H54 (cell line): ENCODE measurements at places on chromosomes 3 and 15.

GRCh38 chr3:16460886-16461285 lies 52.6 kb downstream of the RFTN1 start:
- no peak for DNase-seq

DNA sequence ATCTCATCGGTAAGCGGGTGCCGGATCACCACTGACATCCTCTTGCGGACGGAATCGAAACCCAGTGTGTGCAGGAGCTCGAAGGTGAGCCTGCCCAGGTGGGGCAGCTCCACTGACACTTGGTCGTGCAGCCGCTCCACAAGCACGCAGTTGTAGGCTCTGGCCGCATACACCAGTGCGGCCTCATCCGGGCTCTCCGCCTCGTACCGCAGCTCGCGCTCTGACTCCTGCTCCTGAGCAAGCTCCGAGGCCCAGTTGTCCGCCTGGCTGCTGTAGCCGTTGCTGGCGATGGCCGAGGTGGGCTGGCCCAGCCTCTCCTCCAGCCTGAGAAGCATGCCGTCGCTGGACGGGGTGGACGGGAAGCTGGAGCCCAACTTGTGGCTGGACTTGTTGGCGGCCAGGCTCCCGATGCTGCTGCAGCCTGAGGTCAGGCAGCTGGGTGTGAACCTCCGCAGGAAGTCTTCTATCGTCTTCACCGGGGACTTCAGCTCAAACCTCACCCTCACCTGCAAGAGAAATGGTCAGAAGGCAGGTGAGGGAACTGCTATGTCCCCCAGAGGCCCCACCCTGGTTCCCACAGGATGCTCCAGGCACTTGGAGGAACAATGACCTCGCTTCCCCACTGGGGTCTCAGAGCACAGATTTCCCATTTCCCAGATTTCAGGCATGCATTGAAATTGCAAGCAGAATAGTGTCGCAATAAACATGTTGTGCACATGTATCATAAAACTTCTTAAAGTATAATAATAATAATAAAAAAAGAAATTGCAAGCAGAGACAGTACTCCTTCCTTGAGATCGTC lies 149.2 kb downstream of the ATP10A start:
- no peak for DNase-seq

GRCh38 chr15:75641603-75642002 lies 1.6 kb upstream of the IMP3 start:
- DNase-seq, result no peak

GRCh38 chr15:71509139-71509538 lies 301.2 kb upstream of the NR2E3 start:
- no peak for DNase-seq

DNA sequence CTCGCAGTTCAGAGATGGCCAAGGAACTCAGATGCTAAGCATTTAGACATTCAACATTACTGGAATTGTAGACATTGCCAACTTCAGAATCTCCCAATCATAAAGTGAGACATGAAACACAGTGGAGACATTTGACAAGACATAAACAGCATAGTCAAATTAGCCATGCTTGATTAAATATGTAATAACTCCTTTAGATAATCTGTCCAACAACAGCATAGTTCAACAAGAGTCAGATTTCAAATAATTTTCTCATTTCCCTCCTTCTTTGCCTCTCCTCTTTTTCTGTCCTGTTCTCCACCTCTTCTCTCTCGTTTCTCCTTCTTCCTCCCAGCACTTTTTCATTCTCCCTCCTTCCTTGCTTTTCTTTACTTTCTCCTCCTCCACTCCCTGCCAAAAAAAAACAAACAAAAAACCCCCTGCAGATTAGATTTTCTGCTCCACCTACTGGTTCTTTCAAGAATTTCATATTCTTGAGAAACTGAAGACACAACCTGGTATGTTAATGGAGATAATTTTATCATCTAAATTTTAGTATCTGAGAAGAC lies 20.2 kb downstream of the CPOX start:
- no peak for DNase-seq

DNA sequence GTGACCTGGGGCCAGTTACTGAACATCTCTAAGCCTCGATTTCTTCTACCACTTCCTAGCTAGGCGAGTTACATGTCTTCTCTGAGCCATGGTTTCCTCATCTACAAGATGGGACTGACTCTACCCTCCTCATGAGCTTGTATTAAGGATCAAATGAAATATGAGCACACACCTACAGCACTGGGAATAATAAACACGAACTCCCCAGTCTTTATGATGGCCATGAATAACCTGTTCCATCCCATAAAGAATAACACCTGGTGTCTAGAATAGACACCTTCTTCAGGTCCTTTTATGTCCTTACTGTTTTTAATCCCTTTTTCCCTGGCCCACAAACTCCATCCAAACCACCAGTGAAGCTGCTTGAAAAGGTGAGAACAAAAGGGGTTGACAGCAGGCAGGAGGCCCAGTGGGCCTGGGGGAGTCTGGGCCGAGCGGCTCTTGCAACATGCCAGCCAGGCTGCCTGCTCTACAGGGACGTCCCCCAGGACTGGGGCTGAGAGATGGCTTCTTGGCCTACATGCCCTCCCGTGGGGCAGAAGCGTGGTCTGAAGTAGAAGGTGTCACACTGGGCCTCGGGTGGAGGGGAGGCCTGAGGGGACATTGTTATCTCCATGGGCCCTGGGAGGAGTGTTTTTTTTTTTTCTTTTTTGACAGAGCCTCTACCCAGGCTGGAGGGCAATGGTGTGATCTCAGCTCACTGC lies 178.2 kb downstream of the RAB11A start:
- no peak for DNase-seq

- DNase-seq, result no peak
These were observed 22.8 kb upstream of the SSR3 start for GRCh38 chr3:156577736-156578135.

- peak; percentile 85 for DNase-seq
These were observed 173.8 kb upstream of the TLE3 start for GRCh38 chr15:70271422-70272088.

DNA sequence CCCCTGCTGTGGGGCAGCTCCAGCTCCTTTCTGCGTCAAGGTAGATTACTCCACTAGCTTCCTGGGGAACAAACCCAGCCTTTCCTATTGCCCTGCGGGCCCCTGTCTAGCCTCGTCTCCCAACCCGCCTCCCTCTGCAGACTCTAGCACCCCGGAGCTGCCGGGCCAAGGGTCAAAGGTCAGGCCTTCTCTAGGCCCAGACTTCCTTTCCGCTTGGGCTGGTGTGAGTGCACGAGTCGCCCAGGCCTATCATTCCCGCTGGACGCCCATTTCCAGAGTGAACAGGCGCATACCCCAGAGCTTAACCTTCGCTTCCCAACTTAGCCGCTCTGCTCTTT lies 11.6 kb upstream of the ONECUT1 start:
- no peak for DNase-seq

GRCh38 chr3:105979961-105980360 lies 111.1 kb upstream of the CBLB start:
- no peak for DNase-seq

- no peak for DNase-seq
These were observed 113.5 kb downstream of the IGF2BP2 start for GRCh38 chr3:185711255-185711870.

GRCh38 chr3:38022896-38023709 lies 6.3 kb downstream of the PLCD1 start:
- no peak for DNase-seq

- peak; percentile 68 for DNase-seq
These were observed 16.0 kb downstream of the TNK2 start for GRCh38 chr3:195892105-195893043.

- no peak for DNase-seq
These were observed 84.4 kb downstream of the NR2F2 start for GRCh38 chr15:96414875-96415274.

DNA sequence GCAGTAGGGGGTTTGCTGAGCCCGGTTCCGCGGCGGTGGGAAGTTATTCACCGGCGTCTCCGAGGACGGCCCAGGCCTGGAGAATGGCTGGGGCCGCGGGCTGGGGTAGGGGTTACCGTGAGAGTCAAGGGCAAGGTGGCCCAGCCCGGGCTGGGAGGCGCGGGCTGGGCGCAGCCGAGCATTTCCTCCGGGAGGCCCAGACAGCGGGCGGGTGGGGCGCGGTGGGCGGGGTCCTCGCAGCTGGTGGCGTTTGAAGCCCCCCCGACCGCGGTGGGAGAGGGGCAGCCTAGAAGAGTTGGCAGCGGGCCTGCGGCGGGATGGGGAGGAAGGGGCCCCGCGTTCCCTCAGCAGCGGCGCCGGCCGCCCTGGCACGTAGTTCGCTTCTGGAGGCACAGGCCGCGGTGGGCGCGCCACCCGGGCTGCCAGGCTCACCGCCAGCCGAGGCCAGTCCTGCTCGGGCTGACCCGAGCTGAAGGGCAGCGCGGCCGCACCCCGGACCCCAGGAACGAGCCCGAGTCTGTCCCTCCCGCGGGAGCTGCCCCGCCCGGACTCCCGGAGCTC lies 960 bp upstream of the KLF13 start:
- peak; percentile 41 for DNase-seq

- DNase-seq, result no peak
These were observed 120.4 kb upstream of the MEF2A start for GRCh38 chr15:99445272-99445850.

DNA sequence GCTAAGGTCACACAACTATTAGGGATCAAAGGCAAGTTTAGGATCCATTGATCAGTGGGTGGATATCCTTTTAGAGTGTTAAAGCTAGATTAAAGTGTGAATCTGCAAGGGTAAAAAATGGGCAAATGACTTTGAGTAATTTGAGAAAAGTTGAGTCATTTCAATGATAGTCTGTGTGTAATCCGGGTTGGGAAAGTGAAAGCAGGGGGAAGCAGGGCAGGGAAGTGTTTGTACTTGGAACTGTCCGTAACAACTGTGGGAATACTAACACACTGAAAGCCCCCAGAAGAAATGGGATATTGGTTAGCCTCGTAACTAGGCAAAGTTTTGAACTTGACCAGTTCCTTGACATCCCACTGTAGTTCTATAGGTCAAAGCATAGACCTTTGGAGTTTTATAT lies 187.2 kb upstream of the SLITRK3 start:
- peak; percentile 14 for DNase-seq

DNA sequence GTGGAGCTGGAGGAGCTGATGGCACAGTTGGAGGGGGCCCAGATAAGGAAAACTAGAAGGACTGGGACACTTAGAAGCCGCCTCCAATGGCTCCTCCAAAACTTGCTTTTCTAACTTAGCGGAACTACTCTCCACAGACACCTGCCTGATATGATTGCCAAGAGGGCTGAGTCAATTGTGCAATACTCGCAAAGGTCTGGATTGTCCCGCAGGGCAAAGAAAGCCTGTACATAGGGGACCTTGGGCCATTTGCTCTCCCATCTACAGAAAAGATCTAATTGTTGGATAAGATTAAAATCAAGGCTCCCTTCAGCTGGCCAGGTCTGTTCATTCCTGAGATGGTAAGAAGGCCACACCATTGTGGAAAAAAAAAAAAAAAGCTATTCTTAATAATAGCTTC lies 69.7 kb upstream of the ATP11B start:
- no peak for DNase-seq

GRCh38 chr15:81880314-81880713 lies 165.5 kb downstream of the MEX3B start:
- DNase-seq, result no peak

- DNase-seq, result no peak
These were observed 135.4 kb downstream of the KLF13 start for GRCh38 chr15:31461911-31462480.

DNA sequence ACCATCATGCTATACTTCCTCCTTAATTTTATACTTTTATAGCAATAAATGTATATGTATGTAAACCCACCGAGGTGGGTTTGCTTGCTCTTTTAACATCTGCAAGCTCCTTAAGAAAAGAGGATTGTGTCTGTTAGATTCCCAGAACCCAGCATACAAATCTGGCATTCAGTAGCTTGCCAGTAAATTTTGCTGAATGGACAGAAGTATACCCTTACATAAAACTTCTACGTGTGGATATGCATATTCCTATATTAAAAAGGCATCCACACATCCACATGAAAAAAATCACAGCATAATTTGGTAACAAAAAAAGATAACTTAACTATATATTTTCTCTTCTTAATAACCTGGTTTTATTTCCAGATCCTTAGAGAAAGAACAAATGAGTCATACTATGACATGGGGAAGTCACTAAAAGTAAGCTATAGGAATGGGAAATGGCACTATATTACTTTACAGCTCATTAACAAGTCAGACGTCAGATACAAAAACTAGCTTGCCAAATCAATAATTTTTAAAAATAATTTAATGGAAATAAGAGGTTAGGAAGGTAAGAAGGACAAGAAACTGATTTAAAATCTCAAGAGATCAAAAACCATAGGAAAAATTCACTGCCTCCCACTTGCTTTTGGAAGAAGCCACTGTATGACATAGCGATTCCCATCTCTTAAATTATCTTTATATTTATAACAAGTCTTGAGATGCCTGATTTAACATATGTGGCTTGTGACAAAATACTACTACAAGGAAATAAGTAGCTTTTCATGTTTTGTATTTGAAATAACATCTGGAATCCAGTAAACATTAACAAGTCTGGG lies 68.7 kb downstream of the SUMF1 start:
- no peak for DNase-seq

GRCh38 chr3:194907811-194908210 lies 222.1 kb downstream of the FAM43A start:
- DNase-seq, result no peak

DNA sequence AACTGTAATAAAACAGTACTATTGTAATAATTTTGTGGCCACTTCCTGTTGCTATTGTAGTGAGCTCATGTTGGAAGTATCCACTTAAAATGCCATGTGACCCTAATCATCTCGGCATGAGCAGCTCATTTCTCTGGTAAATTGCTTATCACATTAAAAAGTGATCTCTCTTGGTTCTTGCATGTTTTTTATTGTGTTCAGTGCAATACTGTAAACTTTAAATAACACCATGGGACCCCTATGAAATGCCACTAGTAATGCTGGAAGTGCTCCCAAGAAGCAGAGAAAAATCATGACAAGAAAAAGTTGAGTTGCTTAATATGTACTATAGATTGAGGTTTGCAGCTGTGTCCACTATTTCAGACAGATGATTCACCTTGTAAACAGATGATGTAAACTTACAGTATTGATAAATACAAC lies 45.6 kb downstream of the NMD3 start:
- no peak for DNase-seq

- no peak for DNase-seq
These were observed 71.9 kb upstream of the FEZF2 start for GRCh38 chr3:62445275-62445674.

DNA sequence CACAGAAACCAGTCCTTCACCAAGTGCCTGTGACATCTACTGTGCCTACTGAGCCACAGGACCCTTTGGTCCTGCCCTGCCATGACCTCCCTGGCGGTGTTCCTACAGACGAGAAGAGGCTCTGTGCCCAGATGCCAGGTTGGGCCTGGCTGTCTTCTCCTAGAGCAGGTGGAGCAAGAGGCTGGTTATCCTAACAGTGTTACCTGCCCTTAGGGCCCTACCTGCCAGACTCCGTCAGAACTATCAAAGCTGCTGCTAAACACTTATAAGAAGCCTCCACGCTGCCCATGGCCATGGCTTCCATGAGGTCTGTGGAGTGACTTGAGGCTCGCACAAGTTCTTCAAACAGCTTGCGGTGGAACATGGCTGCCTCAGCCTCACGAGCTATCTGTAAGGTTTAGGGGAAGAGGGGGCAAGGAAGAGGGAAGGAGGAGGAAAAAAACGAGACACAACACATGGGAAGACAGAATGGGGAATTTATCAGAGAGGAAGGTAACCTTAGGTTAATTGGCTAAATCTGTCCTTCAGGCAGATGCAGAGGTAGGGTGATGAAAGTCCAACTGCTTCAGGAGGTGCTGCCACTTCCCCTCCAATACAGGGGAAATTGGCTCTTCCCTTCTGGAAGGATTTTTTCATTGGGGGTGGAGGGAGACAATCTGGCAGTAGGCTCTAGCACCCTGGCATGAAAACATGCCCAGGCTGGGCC lies 5.4 kb upstream of the GRAMD2A start:
- no peak for DNase-seq

- DNase-seq, result no peak
These were observed 111.9 kb downstream of the ETFA start for GRCh38 chr15:76199106-76200082.
